Activated T-cell treated with anti-CD3 and anti-CD28 coated beads, Interleukin-2, amount 50 U/mL, for 4 hours (primary cell): ENCODE measurements at places on chromosomes 4 and X. TPM values are rescaled to one million over a fixed set of nuclear protein-coding genes. Genes with fewer than 3 reads are reported as not detected.

The IKBKG gene
- 45.3 TPM for total RNA-seq

DNA sequence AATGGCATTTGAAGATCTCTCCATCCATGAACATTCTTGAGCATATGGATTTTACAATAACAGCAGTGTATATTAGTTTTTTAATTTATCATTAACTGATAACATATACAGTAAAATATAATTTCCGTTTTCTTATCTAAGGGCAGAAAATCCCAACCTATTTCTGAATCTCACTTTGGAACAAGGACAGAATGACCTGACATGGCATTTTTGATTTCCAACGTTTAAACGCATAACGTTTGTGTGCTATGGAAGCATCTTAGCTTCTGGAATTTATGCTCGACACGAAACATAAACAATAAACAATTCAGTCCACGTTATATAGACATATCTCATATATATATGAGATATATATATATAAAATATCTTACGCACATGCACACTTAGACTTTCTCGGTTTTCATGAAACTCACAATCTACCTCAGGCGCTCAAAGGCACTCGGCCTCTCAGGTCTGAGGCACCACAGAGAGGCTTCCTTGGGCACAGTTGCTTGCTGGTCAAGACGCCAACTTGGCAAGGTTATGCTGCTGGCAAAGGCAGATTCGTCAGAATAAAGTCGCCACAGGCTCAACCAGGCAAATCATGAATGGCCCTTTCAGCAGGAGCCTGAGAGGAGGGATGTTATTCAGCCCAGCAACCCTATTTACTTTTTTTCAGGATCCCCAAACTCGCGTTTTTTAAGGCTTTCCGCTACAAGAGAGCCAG, 1.0 kb upstream of the UGT8 start:
- DNase-seq = no peak

DNA sequence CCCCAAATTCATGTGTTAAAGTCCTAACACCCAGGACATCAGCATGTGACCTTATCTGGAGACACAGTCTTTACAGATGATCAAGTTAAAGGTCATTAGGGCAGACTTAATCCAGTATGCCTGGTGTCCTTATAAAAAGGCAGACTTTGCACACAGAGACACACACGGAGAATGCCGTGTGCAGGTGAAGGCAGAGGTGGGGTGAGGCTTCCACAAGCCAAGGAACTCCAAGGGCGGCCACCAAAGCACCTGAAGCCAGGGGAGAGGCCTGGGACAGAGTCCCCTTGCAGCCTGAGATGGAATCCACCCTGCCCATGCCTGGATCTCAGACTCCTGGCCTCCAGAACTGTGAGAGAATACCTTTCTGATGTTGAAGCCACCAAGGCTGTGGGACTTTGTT, 26.1 kb upstream of the SORCS2 start:
- no peak for DNase-seq

The BMPR1B gene
- total RNA-seq = not detected
